ENCODE measurements at places on chromosomes 5 and 9.

DNA sequence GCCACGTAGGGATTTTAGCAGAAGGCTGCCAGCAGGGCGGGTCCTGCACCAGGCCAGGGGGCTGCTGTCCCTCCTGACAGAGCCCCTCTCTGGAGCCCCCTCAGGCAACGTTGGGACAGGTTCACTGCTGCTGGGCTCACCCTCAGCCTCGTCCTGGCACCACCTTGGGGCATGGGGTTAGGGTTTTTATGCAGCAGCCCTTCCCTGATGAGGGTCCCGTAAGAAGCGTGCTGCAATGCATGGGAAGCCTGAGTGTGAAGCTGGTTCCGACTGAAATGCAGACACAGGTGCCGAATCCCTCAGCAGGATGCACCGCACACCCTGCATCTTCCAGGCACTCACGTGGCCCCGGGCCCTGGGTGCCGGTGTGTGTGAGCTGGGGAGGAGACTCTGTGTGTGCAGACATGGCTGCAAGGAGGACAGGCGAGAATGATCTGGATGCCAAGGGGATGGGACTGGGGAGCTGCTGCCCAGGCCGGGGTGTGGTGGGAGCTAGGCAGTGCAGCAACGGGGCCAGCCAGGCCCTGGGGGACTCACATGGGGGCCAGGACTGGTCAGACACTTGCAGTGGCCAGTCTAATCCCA is 27.1 kb downstream of the ZDHHC11B start:
- no peak for DNase-seq

- DNase-seq: no peak
These were observed 253.9 kb upstream of the TYRP1 start for GRCh38 chr9:12439267-12439666.

DNA sequence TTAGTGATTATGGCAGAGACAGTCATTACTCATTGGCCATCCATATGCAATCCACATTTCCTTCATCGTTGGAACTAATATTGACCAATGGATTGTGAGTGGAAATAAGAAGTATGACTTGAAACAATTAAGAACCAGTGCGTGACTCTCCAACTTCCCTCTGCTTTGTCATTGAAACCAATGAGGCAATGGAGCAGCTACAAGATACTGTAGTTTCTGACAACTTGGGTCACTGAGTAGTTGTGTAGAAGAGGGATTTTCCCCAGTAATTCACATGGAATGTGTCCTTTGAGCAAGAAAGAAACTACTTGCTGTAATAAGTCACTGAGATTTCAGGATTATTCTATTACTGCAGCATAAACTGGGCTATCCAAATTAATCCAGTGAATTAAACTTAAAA is 785.3 kb upstream of the RIOK2 start:
- DNase-seq: no peak

- no peak for DNase-seq
These were observed 21.9 kb upstream of the AUH start for GRCh38 chr9:91383577-91383976.

DNA sequence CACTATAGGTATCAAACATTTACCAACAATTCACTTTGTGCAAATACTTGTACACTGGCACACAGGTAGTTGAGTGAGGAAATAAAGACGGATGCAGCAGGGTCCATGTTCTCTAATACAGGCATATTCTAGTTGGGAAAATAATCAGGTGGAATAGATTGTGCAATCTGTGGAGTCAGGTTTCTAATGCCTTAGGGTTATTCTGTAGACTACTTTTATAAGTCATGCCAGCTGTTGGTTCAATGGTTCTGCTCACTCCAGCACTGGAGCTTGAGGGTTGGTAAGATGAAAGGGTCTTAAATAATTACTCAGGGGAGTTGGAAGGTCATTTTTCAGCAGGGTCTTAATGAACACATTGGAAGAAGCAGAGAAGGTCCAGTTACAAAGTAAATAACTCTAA is 690.3 kb upstream of the DMAC1 start:
- no peak for DNase-seq
